ENCODE measurements at places on chromosomes 4 and X.

GRCh38 chr4:179328627-179329026, 1886.4 kb upstream of the AGA start:
- no peak for DNase-seq

DNA sequence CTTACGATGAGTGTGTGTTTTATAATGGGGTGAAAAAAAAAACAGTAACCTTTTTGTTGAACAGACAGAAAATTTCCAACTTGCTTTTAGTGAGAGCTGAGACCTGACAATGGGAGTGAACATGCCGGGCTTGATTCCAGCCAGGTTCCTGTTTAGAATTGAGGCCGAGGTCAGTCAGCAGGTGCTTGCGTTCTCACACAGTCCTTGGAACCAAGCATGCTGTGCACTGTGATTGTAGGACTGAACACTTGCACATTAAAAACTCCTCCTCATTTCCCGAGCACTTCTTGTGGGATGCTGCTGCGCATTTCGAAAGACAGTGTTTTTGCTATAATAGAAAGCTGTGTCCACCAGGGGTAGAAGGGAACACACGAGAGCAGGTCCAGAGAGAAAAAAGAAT, 51.8 kb downstream of the TMEM131L start:
- no peak for DNase-seq

- DNase-seq, result no peak
These were observed 56.1 kb downstream of the PJA1 start for GRCh38 chrX:69109036-69109663.

GRCh38 chrX:48806081-48806480, 4.2 kb downstream of the HDAC6 start:
- no peak for DNase-seq

DNA sequence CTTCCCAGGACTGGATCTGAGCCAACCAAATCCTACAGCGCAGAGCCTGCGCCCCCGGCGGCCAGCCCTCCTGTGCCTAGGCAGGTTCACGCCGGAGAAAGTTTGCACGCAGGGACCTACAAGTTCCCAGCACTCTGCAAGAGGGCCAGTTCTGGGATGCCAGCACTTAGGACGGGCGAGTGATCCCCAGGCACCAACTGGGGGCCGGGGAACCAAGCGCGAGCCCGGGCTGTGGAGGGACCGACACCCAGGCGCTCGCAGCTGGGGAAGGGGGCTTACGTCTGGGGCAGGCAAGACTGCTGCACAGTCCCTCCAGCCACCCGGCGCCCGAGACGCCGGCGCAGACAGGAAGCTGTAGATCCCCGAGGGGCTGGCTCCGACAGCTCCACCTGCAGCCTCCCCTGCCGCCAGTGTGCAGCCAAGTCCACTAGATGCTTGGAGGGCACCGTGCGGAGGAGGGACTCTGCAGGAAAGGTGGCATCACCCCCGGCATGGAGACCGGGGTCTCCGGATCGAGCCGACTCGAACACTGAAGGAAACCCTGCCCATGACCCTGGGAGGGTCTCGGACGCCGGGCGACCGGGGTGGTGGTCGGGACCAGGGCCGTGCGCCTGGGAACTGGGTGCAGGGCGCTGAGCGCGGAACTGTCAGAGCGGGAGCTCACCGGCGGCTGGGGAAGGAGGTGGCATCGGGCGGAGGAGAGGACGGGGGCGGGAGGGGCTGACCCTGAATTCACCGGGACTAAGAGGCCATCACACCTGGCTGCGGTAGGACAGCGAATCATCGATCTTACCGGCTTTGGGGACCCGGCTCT, 566 bp downstream of the CORIN start:
- DNase-seq, result no peak

GRCh38 chr4:165059386-165059785, 5.7 kb downstream of the TRIM75 start:
- no peak for DNase-seq

GRCh38 chr4:86286726-86287125, 73.1 kb downstream of the MAPK10 start:
- no peak for DNase-seq

DNA sequence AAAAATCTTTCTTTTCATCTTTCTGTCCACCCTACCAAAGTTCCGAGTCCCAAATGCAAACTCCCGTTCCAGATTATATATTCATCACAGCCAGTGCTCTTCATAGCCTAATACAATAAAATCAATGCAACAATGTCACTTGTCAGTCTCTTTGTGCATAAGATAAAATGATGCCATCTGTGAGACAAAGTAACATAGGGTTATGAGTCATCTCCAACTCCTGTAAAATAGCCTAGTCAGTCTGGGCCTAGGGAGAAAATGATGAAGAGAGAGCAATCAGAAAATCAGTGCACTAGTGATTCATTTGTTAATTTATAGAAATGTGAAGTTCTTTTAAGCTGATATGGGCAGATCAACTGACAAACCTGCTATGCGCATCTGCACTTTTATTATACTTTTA, 689.1 kb upstream of the DIAPH2 start:
- DNase-seq, result no peak

DNA sequence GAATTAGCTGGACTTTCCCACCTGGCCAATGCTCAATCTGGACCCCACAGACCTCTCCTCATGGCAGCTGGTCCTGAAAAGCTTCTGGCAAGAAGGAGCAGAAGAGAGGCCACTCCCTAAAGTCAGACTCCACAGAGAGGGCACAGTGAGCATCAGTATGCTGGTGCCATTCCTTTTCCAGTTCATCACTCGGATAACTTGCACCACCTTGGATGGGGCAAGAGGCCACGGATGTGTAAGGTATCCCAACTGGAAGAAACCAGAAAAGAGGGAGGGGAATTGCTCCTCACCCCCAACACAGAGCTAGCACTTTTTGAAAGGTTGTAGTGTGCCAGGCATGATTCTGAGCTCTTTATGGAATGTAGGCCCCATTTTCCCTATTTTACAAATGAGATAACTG, 85.9 kb downstream of the STK32B start:
- no peak for DNase-seq

- DNase-seq, result peak; percentile 1
These were observed 129.2 kb upstream of the PAK3 start for GRCh38 chrX:110966839-110967238.

DNA sequence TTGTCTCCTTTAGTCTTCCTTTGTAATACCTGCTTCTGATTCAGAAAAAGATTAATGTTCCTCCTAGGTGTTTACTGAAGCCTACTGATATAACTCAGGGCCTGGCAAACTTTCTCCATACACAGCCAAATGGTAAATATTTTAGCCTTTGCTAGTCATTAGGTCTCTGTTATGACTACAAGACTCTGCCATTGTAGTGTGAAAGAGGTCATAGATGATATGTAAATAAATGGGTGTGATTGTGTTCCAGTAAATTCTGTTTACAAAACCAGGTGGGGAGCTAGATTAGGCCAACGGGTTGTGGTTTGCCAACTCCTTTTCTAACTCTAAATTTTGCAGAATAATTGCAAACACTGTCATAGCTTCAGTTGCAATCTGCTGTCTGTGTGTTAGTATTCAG, 568.1 kb upstream of the GNPDA2 start:
- no peak for DNase-seq

- DNase-seq, result no peak
These were observed 47.0 kb upstream of the SLC34A2 start for GRCh38 chr4:25608644-25609043.

DNA sequence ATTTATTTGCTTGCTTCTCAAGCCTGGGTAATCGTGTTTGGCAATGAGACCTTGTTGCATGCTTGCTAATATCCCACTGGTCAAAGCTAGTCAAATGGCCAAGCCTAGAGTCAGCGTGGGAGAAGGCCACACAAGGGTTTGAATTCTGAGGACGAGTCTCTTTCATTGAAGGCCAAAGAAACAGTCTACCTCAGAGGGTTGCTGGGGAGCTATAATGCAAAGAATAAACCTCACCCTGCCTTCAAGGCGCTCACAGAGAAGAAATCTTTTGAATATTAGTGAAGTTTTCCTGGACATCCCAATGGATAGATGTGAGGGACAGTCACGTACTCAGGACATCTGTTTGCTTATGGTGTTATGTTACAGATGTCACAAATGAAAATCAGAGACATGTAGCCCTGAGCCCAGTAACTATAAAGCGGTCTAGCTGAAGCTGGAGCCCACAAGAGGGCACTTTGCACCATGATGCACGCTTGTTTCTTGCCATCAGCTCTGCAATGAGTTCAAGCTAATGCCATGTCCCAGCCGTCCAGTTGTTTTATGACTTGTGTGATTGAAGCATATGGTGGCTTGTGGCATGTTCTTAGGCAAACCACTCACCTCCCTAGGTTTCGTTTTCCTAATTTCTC, 1.1 kb upstream of the TLR3 start:
- DNase-seq, result peak; percentile 54

- DNase-seq, result peak; percentile 90
These were observed 11.9 kb upstream of the SLC9A7 start for GRCh38 chrX:46770817-46771163.

- DNase-seq, result peak; percentile 48
These were observed 36.0 kb upstream of the TTC29 start for GRCh38 chr4:146981651-146982050.

DNA sequence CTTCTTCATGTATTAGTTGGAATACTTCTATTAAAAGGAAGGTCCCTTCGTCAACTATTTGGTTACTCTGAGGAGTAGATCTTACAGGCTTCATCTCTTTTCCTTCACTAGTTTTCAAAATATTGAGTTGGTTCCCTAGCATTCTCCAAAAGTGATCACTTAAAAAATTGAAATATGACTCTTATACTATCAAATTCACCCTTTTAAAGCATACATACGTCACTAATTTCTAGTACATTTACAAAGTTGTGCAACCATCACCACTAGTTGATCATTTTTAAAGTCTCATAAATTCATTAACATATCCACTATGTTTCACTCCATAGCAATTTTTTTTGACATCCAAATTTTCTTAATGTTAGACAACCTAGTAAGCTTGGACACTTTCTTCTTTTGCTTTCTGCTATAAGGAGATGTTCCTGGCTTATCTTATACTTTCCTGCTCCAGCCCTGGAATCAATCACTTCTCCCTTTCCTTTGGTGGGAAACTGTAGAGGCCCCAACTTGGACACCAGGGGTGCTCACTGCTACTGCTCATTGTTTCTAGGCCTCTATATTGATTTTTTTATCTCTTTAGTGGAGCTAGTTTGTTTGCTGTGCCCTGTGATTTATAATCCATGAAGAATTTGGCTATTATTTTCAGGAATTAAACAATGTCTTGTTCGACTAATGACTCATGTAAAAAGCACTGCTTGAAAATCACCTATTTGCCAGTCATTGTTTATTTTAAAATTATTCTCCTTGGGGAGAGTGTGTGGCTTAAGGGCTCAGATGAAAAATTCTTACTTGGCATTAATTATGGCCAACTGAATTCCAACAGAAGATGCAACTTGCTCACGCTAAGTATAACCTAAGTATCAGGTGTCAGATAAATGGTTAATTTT, 4.0 kb upstream of the ZFX start:
- DNase-seq, result peak; percentile 67

DNA sequence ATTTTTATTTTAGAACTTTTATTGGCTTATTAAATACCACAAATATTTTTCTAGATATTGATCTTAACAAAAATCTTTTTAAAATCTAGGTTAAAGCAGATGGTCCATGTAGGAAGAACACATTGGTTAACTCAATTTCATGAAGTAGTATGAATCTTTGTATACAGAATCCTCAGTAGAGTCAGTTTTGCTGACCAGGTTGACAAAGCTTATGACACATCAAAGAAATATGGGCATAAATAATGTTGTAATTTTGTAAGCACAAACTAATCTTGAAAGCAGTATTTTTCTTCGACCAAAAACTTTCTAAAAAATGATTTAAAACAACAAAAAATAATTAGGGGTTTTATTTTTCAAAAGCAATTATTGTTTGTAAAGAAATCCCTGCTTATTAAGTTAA, 479.3 kb upstream of the PCDH10 start:
- no peak for DNase-seq

- no peak for DNase-seq
These were observed at the start of gene NEUROG2 for GRCh38 chr4:112516066-112516470. NEUROG2 (minus strand) TSS chr4:112516180; CDS start chr4:112515475, 705 bp downstream.

GRCh38 chrX:79573760-79574159, 206.6 kb upstream of the ITM2A start:
- DNase-seq, result no peak

DNA sequence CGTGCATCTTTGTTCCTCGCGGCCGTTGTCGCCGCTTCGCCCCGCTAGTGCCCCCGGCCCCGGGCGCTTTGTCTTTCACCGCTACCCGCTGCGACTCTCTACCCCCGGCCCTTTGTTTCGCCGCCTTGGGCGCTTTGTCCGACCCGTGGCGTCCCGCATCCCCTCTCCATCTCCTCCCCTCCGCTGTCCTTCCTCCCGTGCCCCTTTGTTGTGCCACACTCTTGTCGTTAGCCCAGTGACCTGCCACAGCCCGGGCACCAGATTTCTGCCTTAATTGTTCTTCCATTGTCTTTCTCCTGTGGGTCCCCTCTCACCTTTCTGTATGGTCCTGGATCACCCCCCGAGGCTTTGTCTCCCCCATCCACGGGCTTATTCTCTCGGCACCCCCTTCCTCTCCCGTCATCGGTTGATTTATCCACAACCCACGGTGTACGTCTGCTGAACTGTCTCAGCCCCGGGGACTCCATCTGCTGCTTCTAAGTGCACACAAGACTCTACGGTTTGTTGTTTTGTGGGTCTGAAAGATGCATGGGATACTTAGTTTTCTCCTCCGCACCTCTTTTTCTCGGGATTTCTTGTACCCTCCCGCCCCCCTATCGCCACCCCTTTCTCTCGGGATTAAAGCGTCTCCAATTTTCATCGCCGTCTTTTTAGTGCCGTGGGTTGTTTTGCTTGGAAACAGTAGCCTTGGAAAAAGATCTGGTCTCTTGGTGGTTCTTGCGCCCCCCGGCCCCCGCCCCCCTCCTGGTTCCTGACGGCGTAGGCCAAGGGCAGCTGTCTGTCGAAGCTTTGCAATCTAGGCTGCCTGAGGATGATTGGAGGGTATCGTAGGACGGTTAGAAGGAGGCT, 783 bp downstream of the RBPJ start:
- DNase-seq, result no peak
